ENCODE measurements at places on chromosomes 1 and 21. TPM values are rescaled to one million over a fixed set of nuclear protein-coding genes. Genes with fewer than 3 reads are reported as not detected.

Gene SLAMF1
- not detected for total RNA-seq

Gene SOX13
- 6.7 TPM for total RNA-seq

Gene FAM151A
- not detected for total RNA-seq

Gene NHLH1
- total RNA-seq, result 0.23 TPM

Gene GBP1
- total RNA-seq, result 0.69 TPM

Gene SPATC1L
- 10.4 TPM for total RNA-seq

Gene YBX1
- 1,293 TPM for total RNA-seq

Gene CORT
- total RNA-seq, result 6.7 TPM

Gene CD34
- 1.8 TPM for total RNA-seq

Data from diencephalon (tissue), 1 donor.